Activated T-cell treated with anti-CD3 and anti-CD28 coated beads for 48 hours (primary cell): ENCODE measurements at places on chromosomes 2 and 18.

DNA sequence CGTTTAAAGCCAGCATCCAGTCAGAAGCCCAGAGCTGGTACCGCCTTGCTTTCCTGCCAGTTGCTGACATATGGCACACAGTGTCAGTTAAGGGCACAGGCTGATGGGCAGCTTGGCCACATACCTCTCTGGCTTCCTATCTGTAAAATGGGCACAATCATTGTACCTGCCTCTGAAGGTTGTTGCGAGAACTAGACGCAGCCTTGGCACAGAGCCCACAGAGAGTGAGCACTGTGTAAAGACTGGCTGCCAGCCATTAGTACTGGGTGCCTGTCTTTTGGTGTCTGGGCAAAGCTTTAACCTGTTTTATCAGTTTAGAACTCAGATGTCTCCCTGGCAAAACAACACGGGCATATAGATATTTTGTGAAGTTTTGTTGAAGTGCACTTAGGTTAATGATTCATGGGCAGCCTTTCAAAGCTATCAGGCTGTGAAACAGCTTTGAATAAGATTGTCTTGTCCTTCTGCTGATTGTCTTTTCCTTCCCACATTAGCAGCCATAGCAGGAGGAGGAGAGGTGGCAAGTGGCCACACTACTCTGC is 269.5 kb downstream of the NEDD4L start:
- DNase-seq, result no peak

- DNase-seq, result no peak
Observed at GRCh38 chr2:36165132-36165531, 190.4 kb upstream of the CRIM1 start.

DNA sequence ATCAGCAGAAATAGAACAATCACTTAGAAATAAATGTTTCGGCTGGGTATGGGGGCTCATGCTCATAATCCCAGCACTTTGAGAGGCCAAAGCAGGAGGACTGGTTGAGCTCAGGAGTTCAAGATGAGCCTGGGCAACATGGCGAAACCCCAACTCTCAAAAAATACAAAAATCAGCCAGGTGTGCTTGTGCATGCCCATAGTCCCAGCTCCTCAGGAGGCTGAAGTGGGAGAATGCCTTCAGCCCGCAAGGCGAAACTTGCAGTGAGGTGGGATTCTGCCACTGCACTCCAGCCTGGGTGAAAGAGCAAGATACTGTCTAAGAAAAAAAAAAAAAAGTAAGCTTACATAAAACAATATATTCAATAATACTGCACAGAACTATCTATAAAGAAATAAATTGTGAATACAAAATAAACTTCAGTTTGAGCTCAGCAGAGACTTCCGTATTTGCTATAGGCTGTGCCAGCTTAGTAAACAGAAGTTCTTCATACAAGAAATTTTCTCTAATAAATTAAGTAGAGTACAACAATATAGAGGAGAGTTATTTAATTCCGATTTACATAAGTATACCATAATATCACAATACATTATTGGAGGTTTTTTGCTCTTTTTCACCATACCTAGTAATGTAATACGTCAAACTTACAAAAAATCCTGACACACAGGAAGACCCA is 43.6 kb downstream of the SRBD1 start:
- DNase-seq, result no peak

DNA sequence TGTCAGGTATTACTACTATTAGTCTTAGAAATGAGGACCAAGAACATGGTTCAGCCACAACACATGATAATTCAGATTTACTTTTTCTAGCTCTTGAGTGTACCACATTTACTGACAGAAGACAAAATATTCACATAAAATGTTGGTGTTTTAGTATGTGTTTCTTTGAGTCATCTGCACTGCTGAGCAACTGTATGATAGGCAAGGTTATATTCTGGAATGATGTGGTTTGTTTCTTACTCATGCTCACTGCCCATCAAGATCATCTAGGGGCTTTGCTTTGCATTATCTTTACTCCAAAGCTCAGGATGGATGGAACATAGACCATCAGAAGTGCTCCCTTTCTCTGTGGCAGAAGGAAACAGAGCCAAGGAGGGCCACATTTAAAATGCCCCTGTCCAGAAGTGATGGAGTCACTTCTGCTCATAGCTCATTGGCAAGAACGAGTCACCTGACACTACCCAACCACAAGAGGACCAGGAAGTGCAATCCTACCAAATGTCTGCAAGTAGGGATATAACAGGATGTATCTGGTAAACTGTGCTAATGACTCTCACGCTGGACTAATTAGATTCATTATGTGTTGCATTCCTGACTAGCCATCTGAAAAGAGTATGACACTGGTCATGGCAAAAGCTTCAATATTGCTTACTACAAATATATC is 81.5 kb downstream of the DIS3L2 start:
- no peak for DNase-seq

DNA sequence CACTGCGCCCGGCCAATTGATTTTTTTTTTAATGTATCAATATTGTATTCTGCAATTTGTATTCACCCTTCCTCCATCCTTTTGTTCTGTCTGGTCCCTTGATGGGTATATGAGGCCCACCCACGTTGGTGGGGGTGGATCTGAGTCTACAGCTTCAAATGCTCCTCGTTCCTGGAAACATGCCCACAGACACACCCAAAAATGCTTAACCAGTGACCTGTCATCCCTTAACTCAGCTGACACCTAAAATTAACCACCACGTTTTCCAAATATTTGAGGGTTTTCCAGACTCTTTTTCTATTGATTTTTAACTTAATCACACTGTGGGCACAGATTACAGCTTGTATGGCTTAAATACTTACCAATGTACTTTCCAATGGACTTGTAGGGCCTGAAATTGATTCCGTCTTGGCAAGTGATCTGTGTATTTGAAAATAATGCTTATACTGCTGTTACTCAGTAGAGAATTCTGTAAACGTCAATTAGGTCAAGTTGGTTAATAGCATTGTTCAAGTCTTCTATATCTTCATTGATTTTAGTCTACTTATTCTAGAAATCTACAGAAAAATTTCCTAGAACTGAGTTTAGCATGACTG is 34.4 kb upstream of the CYP27C1 start:
- DNase-seq, result no peak

GRCh38 chr2:85893428-85894258 is 4.9 kb upstream of the ST3GAL5 start:
- DNase-seq, result no peak

- no peak for DNase-seq
Observed at GRCh38 chr2:72576861-72577260, 249.0 kb downstream of the EXOC6B start.

DNA sequence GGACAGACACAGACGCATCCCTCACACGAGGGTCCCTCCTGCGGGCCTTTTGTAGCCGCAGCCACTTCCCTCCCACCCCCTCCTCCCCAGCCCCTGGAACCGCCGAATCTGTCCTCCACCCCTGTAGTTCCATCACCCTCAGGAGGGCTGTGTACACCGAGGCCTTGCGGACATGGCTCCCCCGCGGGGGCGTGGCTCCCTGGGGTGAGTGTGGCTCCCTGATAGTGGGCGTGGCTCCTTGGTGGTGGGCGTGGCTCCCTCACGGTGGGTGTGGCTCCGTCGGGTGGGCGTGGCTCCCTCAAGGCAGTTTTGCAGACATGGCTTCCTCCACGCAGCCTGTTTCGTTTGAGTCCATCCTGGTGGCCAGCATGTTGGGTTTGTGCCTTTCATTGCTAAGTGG is 420.7 kb upstream of the SALL3 start:
- DNase-seq, result no peak

DNA sequence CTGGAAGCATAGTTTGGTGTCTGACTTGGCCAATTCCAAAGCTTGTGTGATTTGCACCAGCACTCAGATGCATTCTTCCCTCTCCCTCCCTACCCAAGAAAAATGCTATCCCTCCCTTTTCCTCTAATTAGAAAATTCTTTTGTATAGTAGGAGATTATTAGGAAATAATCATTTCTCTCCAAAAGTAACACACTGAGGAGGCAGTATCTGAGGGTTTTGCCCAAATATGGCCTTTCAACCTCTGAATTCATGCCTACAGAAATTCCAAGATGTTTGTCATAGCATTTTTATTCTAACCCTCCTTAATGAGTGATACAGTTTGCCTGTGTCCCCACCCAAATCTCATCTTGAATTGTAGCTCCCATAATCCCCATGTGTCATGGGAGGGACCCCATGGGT is 5.0 kb upstream of the TMEM18 start:
- DNase-seq, result no peak

- no peak for DNase-seq
Observed at GRCh38 chr2:30627151-30627550, 180.1 kb downstream of the CAPN13 start.

GRCh38 chr2:136448986-136449780 is 316.2 kb upstream of the THSD7B start:
- no peak for DNase-seq

DNA sequence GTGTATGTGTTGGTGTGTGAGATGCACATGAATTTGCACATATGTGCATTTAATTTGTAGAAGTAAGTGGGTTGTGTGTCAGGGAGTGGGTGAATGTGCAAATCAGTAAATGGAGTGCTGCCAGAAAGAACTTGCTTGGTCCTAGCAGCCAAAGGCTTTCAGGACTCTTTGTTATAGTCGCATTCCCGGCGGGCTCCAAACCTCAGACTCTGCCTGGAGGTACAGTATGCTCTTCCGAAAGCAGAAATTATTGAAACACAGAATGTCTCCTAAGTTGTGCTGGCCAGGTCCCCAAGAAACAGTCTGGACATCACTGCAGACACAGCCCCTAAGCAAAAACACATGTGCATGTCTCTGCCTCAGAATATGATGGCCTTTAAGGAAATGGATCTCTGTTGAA is 232.4 kb downstream of the INSIG2 start:
- DNase-seq, result no peak

- no peak for DNase-seq
Observed at GRCh38 chr2:239158641-239159475, 242.0 kb downstream of the HDAC4 start.

GRCh38 chr2:113891265-113891959 is 1.5 kb downstream of the ACTR3 start:
- no peak for DNase-seq

DNA sequence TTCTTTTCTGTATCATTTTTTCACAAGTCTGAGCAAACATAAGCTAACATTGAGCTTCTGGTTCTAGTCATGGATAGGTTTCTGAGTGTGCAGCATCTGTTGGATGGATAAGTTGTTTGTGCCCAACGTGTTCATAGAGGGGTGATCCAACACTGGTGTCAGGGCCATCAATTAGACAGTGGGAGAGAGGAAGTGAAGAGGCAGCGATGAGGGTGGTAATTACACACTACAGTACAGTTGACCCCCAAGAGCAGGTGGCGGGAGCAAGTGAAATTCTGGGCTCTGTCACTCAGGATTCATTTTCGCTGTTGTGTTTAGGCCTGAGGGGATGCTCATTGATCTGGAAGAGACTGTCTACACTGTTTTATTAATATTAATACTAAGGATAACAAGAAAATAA is 180.0 kb upstream of the CXCR4 start:
- no peak for DNase-seq

- DNase-seq, result no peak
Observed at GRCh38 chr2:95122197-95122551, 566 bp upstream of the MRPS5 start.

- DNase-seq, result no peak
Observed at GRCh38 chr2:95121093-95121406, 558 bp downstream of the MRPS5 start.

DNA sequence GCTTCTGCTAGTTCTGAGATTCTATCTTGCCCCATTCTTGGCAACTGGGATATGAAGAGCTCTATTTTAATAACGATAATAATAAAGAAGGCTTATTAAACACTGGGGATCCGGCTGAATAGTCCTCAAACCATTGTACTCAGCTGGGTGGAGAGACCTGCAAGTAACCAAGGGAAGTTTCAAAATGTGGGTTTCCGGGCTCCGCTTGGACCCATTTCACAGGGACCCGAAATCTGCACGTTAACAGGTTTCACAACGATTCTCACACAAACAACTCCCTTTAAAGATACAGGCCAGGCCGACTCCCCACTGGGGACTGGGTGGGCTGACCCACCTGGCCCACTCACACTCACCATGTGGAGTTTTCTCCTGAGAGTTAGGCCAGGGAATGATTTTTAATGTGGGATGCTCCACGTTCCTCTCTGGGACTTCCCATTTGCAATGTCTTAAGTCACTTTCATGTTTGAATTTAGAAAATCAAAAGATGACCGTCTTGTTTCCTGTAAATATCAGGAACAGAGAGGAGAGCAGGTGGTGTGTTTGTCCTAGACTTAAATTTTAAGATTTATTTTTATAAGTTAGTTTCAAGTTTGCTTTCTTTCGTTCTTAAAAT is 96.3 kb downstream of the SH3RF3 start:
- no peak for DNase-seq

- DNase-seq, result no peak
Observed at GRCh38 chr2:10201201-10201600, 78.7 kb downstream of the RRM2 start.

DNA sequence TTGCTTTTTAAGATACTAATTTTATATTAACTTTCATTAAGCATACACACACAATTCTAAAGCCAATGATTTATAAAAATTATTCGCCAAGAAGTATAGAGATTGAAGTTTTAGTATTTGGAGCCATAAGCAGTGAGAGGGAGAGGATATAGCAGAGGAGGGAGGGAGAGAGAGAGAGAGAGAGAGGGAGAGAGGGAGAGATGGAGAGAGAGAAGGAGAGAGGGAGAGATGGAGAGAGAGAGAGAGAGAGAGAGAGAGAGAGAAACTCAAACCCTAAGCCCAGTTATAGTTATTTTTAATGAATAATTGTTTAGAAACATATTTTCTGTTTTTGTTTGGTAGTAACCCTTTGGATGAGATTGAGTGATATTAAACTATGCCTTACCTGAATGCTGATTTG is 5.3 kb downstream of the TWIST2 start:
- DNase-seq, result no peak

- DNase-seq, result no peak
Observed at GRCh38 chr18:67621049-67621713, 104.7 kb upstream of the DSEL start.

GRCh38 chr2:73780237-73780582 is 307 bp upstream of the DUSP11 start:
- DNase-seq, result no peak

GRCh38 chr2:217077831-217078407 is 218.1 kb upstream of the TNP1 start:
- no peak for DNase-seq

DNA sequence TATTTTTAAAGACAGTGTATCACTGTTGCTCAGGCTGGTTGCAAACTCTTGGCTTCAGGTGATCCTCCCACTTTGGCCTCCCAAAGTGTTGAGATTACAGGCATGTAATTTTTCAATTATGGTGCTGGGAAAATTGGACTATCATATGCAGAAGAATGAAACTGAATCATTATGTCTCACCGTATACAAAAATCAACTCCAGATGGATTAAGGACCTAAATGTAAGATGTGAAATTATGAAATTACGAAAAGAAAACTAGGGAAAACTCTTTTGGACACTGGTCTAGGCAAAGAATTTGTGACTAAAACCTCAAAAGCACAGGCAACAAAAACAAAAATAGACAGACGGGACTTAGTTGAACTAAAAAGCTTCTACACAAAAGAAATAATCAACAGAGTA is 31.2 kb downstream of the MAP3K2 start:
- DNase-seq, result no peak

- DNase-seq, result no peak
Observed at GRCh38 chr18:46793565-46793964, 36.7 kb upstream of the ST8SIA5 start.
